ENCODE measurements at places on chromosomes 1 and 21.

GRCh38 chr1:181765451-181766026 lies 282.2 kb downstream of the CACNA1E start:
- no peak for DNase-seq

DNA sequence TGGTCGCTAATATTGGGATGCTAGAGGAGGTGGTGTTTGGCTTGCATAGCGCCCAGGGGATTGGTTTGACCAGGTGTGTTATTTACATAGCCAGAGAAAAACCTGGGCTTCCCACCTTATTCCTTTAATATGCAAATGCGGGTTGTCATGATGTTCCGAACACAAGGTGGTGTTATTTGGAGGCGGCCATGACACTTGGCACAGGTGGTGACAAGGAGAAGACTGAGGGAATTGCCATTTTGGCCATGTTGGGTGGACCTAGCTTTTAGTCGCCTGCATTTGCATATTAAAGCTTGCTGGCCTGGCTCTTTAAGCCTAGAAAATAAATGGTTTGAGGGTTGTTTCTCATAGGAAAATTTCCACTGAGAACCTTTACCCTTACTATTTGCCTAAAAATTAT lies 490.5 kb downstream of the SIPA1L2 start:
- no peak for DNase-seq

DNA sequence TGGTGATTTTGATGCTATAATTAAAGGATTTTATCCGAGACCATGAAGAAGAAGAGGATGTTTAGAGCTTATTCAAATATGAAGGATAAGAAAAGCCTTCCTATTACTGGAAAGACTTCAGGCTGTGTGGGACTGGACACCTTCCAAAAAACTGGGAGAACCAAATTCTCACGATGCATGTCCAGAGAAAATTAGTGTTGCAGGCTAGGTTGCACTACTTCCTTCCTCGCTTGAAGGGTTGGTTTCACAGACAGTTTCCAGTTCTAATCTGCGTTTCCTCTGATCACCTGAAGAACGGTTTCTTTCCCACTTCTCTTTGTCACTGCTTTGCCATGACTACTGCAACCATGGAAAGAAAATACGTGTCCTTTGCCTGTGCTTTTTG lies 2.0 kb downstream of the MTARC2 start:
- DNase-seq: peak; percentile 3

DNA sequence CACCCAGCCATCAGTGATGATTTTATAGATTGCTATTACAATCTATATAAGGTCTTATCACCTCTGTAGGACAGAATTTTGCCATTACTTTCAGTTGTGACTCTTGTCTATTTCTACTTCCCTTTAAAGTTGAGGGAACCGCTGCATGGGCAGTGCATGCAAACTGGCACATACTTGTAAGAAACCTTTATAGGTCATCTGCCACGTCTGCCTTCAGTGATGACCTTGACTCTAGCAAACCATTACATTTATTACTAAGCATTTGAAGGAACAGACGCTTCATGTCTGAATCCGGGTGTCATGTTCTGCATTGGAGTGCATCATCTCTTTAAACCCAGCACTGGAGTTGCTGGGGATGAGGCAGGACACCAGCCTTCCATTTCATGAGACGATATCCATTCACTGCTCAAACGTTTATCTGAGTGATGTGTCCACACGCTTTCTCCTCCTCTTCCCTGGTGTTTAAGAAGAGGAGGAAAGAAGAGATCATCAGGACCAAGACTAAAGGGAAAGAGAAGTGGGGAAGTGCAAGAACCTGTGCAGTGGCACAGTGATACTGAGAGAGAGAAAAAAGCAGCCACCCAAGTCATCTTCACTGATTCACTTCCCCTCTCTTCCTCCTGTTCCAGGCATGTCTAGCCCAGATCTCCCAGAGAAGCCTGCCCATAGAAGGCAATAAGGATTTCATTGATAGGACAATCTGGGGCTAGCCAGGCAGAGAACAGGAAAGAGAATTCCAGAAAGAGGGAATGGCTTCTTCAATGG lies 14.1 kb downstream of the CCSAP start:
- DNase-seq: no peak

DNA sequence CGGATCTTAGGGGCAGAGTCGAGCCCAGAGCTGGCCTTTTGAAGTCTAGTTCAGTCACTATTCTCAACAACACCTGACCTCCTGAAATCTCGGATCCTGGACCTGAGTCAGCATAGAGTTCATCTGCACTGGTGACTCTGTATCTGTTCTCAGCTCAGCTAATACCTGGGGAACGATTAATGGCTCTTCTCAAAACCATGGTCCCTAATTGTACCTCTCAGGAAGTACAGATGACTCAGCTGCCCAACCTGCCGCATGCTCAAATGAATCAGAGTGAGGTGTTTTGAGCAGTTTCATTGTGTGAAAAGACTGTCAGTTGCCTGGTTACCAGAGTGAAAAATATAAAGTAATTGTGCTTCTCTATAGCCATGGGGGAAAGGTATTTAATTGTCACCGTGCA lies 89.2 kb downstream of the SLC35F3 start:
- no peak for DNase-seq

GRCh38 chr1:88455621-88456256 lies 228.3 kb upstream of the PKN2 start:
- no peak for DNase-seq

DNA sequence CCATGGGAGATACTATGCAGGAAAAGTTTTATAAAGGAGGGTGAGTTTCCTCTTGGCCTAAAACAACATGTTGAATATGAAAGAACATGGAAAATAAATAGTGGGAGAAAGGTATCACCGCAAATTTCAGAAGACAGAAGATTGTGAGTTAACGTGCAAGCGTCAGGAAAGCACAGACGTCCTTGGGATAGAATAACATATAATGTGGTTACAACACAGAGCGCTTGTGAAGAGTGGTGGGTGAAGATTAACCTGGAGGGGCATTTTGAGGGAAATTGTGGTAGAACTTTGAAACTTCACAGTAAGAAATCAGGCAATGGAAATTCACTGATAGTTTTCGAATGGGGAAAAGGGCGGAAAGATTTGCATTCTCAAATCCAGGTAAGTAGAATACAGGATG lies 47.3 kb downstream of the NEGR1 start:
- no peak for DNase-seq

DNA sequence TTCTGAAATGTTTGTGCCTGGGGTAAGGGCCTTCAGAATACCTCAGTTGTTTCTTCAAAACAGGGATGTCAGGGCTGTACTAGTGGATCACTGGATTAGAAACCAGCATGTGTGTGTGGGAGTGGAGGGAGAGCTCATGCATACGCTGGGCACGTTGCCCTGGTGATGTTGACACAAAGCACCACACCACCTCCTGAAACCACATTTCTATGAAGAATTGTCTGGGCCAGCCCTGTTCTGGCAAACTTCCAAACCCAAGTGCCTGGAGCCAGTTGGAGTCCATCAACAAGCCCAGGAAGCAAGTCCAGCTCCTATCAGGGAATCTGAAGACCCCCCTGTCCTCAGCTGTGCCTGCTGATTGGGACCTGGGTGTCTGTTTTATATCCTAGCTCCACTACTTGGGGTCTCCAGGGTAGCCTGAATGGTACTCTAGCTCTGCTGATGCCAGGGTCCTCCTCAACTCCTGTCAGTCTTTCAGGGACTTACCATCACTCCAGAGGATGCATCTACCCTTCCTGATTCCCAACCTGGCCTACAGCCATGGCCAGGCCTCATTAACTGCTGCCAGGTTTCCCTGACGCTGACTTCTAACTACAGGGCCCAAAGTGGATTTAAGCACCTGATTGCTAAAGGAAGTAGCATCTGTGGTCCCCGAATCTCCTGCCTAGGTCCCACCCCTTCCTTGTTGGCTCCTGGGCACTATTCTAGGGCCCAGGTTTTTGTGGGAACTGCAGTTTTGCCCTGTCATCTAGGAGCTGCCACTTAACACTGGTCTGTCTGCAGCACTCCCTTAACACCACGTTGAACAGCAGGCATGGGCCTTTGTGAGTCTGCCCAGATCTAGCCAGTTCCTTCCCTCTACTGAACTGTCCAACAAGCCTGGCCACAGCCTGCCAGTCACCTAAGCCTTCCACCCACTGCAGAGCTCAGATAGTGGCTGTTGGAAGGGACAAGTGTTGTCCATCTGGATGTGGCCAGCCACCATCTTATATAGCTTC lies 45.5 kb downstream of the LPAR3 start:
- DNase-seq: peak; percentile 31

- no peak for DNase-seq
Measured at GRCh38 chr1:229666585-229666984, 40.5 kb downstream of the URB2 start.

- DNase-seq: peak; percentile 46
Measured at GRCh38 chr1:39105841-39106765, 80.0 kb downstream of the NDUFS5 start.

DNA sequence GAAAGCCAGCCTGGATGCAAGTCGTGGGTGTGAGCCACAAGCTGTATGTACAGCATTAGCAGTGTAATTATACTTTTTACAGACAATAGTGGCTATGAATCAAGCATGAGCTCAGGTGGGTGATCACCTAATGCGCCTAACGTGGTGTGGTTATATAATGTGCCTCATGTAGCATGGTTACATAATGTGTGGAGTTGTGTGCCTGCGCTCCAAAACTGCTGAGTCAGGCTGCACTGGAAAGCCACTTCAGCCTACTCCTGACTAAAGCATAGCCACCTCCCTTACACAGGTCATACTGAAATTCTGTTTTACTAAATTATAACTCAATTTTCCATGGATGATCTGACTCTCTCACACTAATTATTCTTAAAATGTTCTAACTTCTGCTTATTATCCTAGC lies 69.8 kb downstream of the KCNT2 start:
- no peak for DNase-seq

GRCh38 chr1:246157516-246157915 lies 349.6 kb downstream of the SMYD3 start:
- no peak for DNase-seq

DNA sequence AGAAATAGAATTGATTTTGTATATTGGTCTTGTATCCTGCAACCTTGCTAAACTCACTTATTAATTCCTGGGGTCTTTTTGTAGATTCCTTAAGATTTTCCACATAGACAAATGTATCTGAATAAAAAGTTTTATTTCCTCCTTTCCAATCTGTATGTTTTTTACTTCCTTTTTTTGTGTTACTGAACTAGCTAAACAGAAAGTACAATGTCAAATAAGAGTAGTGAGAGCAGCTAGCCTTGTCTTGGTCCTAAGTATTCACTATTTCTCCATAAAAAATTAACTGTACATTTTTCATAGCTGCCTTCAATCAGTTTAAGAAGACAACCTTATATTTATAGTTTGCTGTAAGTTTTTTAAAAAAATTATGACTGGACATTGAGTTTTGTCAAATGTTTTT lies 74.9 kb downstream of the FASLG start:
- no peak for DNase-seq

DNA sequence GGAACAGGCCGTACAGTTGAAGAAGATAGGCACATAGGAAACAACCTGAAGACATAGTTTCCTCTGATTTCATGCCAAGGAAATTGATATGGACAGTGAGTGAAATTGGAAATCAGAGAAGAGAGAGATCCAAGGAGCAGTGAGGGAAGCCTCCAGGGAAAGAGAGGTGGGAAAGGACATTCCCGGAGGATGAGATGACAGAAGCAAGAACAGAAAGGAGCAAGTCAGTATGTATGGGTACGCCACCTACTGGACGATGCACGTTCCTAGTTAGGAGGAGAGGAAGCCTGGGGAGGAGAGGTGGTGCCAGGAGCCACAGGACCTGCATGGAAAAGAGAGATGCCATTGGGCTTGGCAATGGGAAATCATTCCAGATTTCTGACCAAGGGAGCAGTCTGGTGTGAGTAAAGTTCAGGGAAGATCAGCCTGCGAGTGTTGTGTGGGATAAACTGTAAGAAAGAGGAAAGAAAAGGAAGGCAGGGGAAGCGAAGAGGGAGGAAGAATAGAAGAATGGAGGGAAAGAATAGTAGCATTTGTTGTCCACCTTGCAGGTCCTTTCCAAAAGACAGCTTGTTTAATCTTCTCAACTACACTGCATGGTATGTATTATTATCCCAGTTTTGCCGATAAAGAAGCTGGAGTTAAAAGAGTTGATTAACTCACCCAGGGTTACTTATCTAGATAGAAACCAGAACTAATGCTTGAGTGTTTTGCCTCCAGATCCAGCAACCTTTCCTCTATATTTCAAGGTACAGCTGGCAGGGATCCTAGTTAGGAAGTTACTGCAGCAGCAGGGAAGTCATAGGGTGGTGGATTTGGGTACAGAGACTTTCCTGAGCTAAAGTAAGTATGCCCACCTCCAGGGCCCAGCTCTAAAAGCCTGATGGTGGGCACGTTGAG lies 27.4 kb downstream of the C1orf116 start:
- no peak for DNase-seq

- no peak for DNase-seq
Measured at GRCh38 chr1:236108027-236108648, 34.2 kb upstream of the GPR137B start.

DNA sequence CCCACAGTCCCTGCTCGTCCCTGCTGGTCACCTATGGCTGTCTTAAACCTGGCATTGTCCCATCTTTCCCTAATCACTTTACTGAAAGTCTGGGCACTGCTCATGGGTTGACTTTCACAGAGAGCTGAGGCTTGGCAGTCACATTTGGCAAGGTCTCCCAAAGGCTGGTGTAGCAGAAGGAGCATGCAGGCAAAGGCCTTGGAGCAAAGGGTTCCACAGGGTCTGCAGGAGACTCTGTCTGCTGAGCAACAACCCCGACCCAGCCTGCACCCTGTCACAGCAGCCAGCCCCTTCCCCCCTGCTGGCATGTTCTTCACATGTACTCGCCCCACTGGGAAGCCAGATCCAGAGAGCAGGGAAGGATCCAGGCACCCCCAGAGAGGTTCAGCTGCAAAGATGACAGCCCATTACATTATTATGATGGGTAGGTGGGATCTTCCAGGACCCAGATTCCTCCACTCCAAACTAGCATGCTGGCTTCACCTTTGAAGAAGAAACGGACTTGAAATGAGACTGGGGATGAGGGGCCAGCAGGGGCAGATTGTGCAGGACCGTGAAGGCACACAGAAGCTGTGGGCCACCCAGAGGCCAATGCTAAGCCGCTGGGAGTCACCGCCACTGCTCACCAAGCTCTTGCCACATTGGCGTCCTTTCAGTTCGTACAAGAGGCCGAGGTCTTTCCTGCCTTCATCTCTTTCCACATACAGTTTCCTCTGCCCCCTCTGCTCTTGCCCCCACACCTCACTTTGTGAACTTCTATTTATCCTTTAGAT lies 14.2 kb upstream of the TMEM125 start:
- no peak for DNase-seq

GRCh38 chr1:38225745-38226144 lies 179.2 kb upstream of the POU3F1 start:
- no peak for DNase-seq

DNA sequence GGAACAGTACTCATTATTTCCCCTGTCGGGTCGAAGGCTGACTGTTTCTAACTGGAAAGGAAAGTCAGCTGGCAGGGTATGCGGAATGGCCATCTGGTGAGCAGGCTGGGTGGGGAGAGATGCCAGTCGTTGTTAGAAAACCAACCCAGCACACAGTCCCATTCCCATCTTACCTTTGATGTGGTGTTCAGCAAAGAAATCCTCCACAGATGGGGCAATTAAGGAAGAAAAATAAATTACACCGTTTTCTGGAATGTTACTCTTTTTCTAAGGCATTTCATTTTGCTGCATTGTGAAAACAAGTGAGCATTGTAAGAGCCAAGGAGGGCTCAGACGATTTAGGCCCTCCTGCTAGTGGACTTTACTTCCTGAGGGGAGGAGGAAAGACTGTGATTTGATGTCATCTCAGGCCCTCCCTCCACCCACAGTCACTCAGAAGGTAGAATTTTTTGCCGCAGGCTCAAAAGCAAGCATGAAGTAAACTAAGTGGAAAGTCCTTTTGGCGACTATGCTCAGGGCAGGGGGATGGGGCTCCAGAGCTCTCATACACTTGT lies at the start of gene SLC16A4:
TSS of gene SLC16A4 (minus strand) at position 335 of the 554 bp plus-strand sequence. CDS start 1,703 bp downstream, outside the sequence.
- no peak for DNase-seq

- DNase-seq: no peak
Measured at GRCh38 chr1:174157157-174157806, 2.0 kb upstream of the RABGAP1L start.
